ENCODE measurements at places on chromosomes 4 and X.

GRCh38 chrX:79366873-79367749 is at the start of gene ITM2A:
TSS of gene ITM2A (minus strand) at chrX:79367334. CDS start at chrX:79367215, 119 bp downstream.
- DNase-seq = peak; percentile 85

DNA sequence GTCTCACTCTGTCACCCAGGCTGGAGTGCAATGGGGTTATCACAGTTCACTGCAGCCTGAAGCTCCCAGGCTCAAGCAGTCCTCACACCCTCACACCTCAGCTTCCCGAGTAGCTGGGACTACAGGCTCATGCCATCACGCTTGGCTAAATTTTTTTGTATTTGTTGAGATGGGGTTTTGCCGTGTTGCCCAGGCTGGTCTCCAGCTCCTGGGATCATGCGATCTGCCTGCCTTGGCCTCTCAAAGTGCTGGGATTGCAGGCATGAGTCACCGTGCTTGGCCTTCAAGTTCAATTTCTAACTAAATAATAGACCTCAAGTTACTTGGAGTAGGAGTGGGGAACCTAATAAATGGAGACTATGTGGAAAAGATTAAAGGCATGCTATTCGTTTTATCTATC is 48.9 kb downstream of the MND1 start:
- peak; percentile 22 for DNase-seq

GRCh38 chr4:169367826-169368225 is 97.1 kb upstream of the SH3RF1 start:
- DNase-seq = no peak

DNA sequence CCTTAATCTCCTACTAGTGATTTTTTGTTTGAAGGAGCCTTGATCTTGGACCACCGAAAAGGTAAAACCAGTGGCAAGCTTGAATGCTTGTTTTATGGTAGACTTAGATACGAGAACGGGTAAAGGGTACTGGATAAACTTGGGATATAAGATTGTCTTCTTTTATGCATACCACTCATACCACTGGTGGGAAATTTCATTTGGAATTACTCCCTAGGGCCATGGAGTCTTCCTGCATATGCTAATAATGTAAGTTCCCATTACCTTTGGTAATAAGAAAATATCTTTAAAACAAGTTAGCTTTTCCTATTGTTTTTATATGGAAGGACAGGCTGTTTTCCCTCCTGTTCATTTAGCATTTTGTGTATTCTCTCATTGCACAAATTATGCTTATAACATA is 11.7 kb downstream of the SMARCAD1 start:
- DNase-seq = no peak

GRCh38 chrX:42398967-42399631 is 378.9 kb downstream of the PPP1R2C start:
- DNase-seq = no peak
